ENCODE measurements at places on chromosomes 7 and 10.

DNA sequence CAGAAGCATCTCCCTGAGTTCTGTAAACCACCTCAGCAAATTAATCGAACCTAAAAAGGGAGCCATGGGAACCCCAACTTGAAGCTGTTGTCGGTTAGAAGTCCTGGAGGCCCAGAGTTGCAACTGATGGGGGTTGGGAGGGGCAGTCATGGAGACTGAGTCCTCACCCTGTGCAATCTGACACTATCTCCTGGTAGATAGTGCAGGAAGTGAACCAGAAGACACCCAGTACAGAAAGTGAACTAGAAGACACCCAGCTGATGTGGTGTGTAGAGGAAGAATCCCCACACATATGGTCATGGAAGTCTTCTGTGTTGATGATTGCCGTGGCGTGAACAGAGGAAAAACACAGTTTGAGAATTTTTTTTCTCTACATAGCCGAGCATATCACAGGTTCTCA is 58.8 kb upstream of the SRRM3 start:
- DNase-seq: no peak

DNA sequence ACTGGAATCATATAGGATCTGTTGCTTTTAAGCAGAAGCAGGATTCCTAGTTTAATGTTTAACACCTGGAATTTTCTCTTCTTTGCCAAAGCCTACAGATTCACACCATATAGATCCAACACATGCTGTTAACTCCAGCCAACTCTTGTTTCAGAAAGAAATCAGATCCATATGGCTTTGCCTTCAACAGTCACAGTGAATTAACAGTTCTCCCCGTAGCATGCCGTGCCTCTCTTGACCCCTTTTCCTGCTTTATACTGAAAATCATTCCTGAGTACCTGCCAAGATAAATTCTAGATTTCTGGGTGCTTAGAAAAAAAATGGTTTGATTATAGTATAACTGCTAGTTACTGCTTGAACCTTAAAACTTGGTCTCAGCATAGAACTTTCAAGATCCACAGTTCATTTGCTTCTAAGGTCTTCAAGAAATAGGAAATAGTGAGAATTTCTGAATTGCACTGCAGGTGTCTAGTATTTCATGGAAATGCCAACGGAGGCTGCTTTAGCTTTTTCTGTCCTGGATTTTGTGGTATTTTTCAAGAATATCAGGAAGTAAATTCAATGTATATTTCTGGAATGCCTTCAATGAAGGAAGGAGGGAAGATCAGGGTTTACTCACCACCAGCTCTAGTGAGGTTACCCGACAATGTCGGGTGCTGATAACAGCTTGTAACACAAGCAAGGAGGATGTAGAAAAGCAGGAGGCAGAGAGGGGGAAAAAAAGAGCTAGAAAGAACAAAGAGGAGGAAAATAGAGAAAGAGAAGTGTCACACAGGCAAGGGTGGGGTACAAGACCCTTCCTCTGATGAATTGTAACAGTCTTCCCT is 6.6 kb downstream of the AASS start:
- DNase-seq: no peak

DNA sequence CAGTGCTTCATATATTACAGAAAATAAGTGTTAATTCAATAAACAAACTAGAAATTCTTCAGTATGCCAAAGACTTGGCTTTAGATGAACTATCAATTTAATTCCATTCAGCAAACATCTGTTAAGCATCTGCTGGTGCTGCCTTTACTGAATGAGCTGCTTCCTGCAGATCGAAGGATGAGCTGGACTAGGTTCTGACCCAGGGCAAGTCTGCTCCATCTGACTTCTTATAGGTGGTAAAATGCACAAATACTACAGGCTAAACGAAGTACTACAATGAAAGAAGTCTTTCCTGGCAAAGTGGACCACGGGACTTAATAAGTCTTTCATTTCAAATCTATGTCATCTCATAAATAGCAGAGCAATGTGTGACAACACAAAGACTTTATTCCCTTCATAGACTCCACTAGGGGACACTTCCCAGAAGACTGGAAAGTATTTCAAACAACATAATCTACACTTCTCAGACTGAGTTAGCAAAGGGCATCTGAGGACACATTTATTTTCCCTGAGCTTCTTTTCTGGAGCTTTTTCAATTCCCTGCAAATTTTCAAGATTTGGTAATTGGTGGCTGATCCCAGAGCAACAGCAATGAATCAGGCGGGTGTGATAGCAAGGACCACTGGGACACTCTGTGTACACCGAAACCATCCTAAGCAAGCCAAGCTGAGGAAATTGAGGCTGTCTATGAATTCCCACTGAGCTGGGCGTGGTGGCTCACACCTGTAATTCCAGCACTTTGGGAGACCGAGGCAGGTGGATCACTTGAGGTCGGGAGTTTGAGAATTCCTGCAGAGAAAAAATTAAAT is 108.9 kb upstream of the FRMD4A start:
- no peak for DNase-seq

GRCh38 chr7:22726907-22727713 is at the start of gene IL6:
TSS of gene IL6 (plus strand) at chr7:22727200. CDS start at chr7:22727263, 63 bp downstream.
- DNase-seq: peak; percentile 12

DNA sequence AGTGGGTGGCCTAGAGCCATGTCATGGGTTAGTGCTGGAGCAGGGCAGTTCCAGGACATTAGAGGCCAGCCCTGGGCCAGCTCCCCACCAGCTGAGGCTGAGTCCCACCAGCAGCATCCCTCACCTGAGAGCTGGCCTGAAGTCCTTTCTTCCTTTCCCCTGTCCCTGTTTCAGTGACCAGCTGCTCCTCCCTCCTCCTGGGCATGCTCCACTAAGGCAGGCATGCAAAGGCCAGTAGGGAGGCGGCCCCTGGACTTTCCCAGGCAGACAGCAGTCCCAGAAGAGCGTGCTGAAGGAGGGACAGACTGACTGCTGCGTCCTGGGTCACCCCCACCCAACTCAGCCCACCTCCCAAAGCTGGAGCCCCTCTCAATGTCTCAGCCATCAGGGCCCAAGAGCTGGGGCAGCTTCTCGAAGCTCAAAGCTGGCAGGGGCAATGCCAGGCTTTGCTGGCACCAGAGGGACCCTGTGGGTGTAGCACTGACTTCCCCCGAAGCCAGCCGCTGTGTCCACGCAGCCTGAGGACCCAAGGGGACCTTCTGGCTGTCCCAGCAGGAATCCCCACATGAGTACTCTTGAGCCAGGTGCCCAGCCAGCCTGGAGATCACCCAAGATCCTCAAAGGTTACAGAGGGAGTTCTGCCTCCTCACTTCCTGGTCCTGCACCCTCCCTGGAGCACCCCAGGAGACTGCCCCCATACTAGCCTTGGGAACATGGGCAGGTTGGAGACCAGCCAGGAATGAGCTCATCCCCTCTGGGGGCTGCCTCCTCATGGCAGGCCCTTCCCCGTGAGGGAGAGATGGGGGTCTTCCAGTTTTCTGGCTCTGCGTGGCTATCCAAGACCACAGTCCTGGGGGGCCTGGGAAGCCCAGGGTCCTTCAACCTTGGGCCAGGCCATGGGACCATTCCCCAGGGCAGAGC is 35.2 kb upstream of the RET start:
- DNase-seq: no peak

GRCh38 chr10:17835688-17836087 is 26.5 kb downstream of the MRC1 start:
- no peak for DNase-seq

- no peak for DNase-seq
These were observed 6.1 kb downstream of the MSMB start for GRCh38 chr10:46040004-46040403.

- no peak for DNase-seq
These were observed 20.2 kb downstream of the RTKN2 start for GRCh38 chr10:62248465-62248864.

GRCh38 chr7:47371317-47371716 is 210.6 kb downstream of the TNS3 start:
- no peak for DNase-seq

DNA sequence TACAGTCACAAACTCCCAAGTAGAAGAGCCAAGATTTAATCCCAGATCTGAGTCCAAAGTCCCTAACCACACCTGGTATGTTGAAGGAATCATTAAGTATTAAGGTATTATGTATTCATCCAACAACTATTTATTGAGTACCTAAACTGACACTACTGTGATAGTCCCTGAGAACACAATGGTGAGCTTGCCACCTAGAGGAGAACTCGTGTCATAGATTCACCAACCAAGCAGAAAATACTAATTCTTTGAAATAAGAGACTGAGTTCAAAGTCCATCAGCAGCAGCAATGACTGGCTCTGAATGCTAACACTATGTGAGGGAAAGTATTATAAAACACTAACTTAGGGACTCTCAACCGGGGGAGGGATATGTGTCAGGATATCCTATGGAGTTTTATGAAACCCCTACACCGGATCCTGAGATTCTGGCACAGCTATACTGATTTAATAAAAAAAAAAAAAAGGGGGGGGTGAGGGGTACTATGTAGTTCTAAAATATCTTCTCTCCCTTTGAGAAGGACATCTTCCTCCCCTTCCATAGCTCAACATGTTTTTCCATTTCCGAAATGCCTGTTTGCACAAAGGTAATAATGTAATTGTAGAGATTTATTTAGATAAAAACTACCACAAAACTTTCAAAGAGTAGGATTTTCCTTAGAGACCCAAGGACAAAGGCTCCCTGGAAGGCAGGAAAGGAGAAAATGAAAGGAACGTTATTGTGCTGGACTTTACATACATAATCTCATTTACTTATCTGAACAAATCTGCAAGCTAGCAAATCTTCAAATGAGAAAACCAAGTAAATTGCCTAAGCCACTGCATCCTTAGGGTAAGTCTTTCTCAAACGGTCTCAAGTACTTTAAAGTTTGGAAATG is 1.6 kb downstream of the NCOA4 start:
- DNase-seq: no peak

DNA sequence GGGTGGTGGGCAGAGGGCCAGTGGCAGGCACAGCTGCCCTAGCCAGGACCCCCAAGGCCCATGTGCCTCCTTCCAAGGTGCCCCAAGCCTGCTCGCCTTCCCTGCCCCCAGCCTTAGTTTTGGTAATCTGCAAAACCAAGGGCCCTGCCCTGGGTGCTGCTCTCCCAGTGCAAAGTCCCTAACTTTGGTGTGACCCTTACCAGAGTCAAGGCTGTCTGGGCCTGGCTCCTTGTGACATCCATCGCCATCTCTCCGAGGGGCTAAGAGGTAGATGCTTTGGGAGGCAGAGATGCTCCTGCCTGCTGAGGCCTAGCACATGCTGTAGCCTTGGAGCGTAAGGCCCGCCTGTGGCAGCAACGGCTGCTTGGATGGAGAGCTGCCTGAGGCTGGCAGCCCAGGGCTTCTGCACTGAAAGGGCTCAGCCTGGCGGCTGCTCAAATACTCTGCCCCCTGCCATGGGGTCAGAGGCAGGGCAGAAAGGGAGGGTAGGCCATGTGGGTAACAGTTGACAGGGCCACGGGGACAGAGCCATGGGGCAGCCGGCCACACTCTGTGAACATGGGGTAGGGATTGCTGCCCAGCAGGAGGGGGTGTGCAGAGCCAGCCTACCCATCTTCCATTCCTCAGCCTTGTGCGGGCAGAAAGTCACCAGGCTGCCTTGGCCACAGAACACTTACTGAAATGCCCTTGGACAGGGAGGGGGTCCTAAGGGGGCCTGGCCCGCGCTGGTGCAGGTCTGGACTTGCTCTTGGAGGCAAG is 17.9 kb upstream of the MYL7 start:
- no peak for DNase-seq
